ENCODE measurements at places on chromosomes 13 and 19.
A peak's percentile ranks its signal among the peaks of the same experiment; 100 is the strongest.

GRCh38 chr13:45063261-45063860 lies 56.9 kb upstream of the GTF2F2 start:
- no peak for DNase-seq

GRCh38 chr19:46977548-46977947 lies 42.1 kb upstream of the NPAS1 start:
- DNase-seq = no peak

GRCh38 chr13:48478391-48478790 lies 54.5 kb downstream of the RCBTB2 start:
- DNase-seq = no peak

DNA sequence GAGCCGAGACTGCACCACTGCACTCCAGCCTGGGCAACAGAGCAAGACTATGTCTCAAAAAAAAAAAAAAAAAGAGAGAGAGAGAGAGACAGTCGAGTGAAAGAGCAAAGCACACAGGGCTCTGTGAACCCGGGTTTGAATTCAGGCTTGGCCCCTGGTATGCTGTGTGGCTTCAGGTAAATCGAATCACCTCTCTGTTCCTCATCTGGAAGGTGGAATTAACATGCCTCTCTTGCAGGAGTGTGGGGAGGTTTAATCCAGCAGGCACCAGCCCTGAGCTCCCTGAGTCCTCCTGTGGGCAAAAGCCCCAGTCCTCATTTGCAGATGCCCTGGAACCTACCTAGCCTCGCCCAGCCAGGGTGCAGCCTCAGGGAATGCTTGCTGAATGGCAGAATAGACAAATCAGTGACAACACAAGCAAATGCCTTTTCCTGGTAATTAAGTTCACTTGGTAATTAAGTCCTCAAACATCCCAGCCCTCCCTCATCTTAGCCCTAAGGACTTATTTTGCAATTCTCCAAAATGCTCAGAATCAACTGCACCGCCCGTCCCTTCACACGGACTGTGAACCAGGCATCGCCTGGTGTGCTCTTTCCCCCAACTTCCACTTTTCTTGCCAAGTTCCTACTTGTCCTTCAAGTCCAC lies 4.6 kb upstream of the ZNRF4 start:
- DNase-seq = no peak

- DNase-seq = peak; percentile 36
Measured at GRCh38 chr19:49499030-49499670, 2.9 kb downstream of the RPS11 start.

GRCh38 chr19:9306443-9306842 lies 3.2 kb downstream of the ZNF699 start:
- no peak for DNase-seq

DNA sequence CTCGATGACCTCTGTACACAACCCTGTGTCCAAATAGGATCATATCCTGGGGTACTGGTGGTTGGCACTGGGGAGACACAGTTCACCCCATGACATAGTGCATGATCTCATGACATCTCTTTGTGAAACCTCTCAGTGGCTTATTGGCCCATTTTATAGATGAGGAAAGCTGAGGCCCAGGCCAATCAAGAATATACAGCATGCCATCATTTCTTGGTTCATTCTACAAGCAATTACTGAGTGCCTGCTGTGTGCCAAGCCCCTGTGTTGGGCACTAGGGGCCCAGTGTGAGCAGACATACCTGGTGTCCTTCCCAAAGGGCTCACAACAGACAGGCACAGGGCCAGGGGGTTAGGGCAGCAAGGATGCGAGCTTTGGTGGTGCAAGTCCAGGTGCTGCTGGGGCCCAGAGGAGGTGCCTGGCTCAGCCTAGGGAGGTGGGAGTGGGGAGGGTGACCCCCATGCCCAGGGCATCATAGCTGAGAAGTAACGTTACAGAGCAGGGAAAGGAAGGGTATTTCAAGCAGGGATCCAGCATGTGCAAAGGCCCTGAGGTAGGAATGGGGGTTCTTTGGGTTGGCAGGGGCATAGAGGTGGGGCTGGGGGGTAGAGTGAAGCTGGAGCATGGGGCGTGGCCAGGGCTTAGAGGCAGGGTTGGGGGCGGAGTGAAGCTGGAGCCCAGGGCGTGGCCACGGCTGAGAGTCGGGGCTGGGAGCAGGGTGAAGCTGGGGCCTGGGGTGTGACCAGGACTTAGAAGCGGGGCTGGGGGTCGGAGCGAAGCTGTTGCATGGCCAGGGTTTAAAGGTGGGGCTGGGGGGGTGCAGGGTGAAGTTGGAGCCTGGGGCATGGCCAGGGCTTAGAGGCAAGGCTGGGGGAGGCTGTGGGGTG lies 20.7 kb downstream of the COLGALT1 start:
- DNase-seq = peak; percentile 67

DNA sequence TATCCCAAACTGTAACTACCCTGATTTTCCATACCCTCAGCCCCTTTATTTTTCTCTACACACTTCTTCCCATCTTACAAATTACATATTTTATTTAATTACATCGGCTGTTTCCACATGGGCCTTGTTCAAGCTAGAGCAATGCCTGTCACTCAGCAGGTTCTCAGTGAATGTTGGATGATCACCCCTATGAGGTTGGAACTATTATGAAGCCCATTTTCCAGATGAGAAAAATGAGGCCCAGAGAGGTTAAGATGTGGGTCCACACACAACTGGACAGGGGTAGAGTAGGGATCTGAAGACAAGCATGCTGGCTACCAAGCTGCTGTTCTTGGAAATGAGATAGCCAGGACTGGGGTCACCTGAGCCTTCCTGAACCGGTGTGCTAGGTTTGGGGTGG lies 10.0 kb downstream of the MAG start:
- no peak for DNase-seq

- DNase-seq = no peak
Measured at GRCh38 chr19:11165486-11166030, 10.0 kb upstream of the SPC24 start.

GRCh38 chr13:55572408-55572807 lies 1568.3 kb upstream of the PRR20A start:
- DNase-seq = no peak

DNA sequence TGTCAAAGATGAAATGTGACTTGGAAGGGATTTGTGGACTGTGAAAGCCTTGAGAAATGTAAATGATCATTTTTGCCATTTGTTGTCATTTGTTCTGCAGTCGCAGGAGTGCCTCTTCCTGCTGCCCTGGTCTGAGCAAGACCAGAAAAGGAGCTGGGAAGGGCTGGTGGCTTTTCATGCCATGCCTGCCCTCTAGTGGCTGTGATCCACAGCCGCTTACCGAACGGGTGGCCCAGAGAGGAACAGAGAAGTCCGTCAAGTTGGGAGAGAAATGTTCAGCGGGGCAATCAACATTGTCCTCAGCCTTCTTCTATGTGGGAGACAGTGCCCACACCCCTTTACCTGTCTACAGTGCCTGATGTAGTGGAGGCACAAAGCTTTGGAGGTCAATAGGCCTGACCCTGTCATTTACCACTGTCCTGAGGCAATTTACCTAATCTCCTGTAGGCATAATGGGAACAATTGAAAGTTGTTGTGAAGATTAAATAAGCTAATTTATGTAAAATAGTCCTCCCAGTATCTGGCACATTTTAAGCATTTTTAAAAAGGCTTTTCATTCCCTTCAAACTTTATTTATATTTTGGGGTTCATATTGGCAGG lies 224.5 kb downstream of the B3GLCT start:
- DNase-seq = peak; percentile 82

GRCh38 chr19:50947123-50947522 lies 5.7 kb downstream of the KLK5 start:
- DNase-seq = no peak

DNA sequence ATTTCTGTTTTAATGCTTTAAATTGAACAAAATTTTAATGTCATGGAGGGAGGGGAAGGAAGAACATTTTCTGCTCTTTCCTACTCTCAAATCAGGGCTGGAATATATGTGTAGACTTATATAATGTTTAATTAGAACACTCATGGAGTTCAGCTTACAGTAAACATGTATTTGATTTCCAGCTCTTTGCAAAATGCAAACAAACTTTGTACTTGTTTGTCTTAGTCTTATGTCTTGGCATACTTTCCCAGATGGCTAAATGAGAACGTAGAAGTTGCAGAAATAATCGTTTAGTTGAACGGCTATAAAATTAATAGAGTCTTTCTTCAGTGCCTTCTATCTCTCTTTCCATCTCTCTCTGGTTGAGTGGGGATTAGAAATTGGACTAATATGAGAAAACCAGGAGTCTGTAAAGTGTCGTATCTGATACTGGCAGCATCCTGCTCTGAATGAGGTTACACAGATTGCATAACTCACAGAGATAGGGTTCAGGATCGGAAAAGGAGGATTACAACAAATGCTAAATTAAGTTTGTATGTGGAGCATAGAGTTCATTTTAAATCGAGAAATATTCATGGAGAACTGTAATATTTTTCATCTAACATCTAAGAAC lies 82.3 kb downstream of the FGF9 start:
- no peak for DNase-seq

DNA sequence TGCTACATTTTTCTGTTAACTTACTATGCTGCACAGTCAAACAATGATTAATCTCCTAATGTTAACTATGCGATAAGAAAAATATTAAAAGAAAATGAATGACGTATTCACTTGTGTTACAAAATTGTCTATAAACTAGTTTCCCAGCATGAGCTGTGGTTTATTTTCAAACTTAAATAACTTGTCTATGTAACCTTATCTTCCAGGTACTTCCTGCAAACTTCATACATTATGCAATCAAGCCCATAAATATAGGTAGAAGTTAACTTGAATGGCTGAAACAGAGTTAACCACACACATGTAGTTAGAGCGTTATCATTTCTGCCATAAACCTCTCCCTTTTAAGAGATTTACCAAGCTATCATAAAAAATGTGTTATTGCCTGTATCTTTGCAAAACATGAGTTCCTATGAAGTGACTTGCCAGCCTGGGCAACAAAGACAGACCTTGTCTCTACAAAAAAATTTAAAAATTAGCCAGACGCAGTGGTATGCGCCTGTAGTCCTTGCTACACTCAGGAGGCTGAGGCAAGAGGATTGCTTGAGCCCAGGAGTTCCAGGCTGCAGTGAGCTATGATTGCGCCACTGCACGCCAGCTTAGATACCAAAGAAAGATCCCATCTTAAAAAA lies 17.7 kb upstream of the KLF5 start:
- DNase-seq = peak; percentile 79

- no peak for DNase-seq
Measured at GRCh38 chr13:52371736-52372247, 34.2 kb downstream of the THSD1 start.

- no peak for DNase-seq
Measured at GRCh38 chr13:34628209-34628682, 313.8 kb upstream of the NBEA start.

- DNase-seq = peak; percentile 90
Measured at GRCh38 chr13:48874165-48874564, 101.5 kb upstream of the FNDC3A start.

DNA sequence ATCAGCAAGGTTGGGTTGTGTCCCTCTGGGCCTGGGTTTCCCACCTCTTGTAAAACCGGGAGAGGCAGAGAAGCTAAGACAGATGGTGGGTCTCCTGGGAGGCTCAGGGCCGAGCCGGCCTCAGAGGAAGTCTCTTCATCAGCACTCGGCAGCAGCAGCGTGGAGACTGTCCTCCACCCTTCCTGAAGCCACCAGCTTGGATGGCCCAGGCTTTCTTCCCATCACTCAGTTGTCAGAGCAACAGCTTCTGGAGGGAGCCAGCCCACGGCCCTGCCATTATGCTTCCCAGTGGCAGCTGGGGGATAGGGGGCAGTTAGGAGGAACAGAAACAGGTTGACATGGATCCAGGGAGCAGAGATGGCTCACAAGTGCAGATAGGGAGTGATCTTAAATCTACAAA lies 191.0 kb downstream of the KATNAL1 start:
- DNase-seq = no peak

DNA sequence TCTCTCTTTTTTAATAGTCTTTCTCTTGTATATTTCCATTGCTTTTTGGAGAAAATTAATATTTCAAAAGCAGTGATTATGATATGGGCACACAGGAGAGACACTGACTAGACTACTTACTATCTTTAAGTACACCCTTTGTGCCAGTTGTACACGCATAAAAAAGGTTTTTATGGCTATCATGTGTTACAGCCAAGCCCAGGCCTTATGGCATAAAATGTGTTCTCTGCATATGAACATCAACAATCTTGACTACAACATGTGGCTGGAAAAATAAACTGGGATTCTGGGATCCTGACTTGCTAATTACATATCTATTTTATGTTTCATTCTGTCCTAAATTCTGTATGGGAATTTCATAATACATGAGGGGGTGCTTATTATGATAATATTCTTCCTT lies 1401.8 kb downstream of the SLITRK5 start:
- no peak for DNase-seq

Measured in hematopoietic multipotent progenitor cell treated with erythropoietin and hydrocortisone succinate and interleukin-3 and kit ligand, for 8 days (in vitro differentiated cells).